ENCODE measurements at places on chromosomes 7 and 10.

DNA sequence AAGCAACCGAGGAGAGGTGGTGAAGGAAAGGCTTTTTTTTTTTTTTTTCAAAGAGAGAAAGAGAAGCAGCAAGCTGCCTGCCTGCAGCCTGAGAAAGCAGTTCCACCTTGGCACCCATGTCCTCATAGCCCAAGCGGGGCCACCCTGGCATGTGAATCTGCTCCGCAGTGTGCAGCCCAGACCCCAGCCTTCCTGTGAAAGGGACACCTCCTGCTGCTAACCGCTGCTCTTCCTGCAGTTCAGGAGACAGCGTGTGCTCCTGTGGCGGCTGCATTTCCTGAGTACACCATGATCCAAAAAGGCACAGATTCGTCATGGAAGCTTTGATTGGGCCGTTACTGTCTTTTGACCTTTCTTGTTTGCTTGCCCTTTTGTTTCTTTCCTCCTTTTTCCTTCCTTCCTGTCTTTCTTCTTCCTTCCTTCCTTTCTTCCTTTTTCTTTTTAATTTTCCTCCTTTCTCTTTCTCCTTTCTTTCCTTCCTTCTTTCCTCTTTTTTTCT, 38.1 kb downstream of the IKZF1 start:
- peak; percentile 70 for DNase-seq

GRCh38 chr10:43284341-43284910, 17.6 kb upstream of the RASGEF1A start:
- DNase-seq, result no peak

- no peak for DNase-seq
Observed at GRCh38 chr7:41702635-41703371, at the start of gene INHBA. Gene INHBA, minus strand, starts transcription at chr7:41703090. Its CDS starts 2,716 bp downstream, at chr7:41700374.

GRCh38 chr10:128940081-128940480, 527.0 kb upstream of the MGMT start:
- no peak for DNase-seq

GRCh38 chr10:11874568-11875493, 51.7 kb downstream of the PROSER2 start:
- DNase-seq, result peak; percentile 72

DNA sequence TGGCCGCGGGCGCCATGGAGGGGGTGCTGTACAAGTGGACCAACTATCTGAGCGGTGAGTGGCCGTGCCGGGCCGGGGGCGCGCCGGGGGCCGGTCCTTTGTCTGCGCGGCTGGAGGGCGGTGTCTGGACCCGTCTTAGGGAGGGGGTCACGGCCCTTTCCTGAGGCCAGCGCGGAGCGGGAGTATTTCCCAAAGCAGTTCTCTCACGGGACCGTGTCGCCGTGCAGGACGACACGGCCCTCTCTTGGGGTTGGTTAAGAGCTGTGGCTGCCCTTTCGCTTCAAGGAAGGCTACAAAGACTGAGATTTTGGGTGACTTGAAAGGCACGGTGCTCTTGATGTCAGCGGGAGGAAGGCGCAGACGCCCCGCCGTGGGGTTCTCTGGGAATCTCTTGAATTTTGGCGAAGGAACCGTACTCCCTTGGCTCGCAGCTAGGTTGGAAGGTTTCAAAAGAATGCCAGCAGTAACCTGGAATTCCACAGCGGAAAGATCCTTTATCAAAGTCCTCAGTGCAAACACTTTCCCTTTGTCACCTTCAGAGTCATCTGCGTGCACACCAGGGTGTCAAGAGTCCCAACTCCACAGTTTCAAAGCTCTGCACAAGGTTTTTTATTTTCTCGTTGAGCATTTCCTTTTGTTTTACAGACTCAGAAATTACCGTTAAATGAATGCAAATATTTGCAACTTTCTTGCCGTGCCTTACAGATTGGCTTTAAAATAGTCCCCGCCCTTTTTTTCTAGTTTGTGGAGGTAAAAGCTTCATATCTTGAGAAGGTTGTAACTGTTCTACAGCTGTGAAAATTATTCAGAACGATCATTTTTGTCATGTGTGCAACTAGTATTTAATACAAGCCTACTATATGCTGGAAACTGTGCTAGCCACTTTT, 780 bp downstream of the PLEKHA8 start:
- DNase-seq, result peak; percentile 41

Data from CD4-positive, alpha-beta T cell (primary cell).